ENCODE measurements at places on chromosomes 11 and 22. TPM values are rescaled to one million over a fixed set of nuclear protein-coding genes. Genes with fewer than 3 reads are reported as not detected.

DNA sequence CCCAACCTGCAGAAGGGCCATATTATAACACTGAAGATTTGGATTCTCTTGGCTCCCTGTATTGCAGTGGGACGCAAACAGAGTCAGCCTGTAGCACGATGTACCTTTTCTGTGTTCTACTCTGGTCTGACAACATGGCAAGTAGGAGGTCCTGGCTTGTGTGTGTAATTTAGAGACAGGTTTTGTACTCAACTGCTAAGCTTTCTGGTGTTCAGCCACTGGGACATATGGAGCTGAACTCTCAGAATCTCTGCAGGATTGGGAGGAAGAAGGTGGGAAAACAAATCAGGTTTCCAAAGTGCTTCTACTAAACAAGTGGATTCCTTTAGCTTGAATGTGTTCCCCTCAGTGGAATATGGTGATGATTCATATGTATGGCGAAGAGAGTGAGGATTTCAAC, 192.5 kb upstream of the MTMR2 start:
- no peak for DNase-seq

GRCh38 chr11:129894278-129895125, 876 bp downstream of the NFRKB start:
- DNase-seq, result no peak

- DNase-seq, result no peak
These were observed 1.9 kb upstream of the ZBTB16 start for GRCh38 chr11:114057605-114058004.

DNA sequence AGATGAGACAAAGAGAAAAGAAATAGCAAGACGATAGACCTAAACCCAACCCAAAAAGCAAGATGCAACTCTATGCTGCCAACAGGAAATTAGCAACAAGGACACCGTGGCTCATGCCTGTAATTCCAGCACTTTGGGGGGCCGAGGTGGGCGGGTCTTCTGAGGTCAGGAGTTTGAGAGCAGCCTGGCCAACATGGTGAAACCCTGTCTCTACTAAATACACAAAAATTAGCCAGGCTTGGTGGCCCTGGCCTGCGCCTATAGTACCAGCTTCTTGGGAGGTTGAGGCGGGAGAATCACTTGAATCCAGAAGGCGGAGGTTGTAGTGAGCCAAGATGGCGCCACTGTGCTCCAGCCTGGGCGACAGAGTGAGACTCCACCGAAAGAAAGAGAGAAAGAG, 24.3 kb upstream of the IL10RA start:
- peak; percentile 41 for DNase-seq

RBFOX2 gene
- 102 TPM for total RNA-seq

TYR gene
- total RNA-seq, result not detected

CELSR1 gene
- 19.9 TPM for total RNA-seq

E2F8 gene
- 10.7 TPM for total RNA-seq

PGA5 gene
- 0.30 TPM for total RNA-seq

MS4A15 gene
- total RNA-seq, result 0.39 TPM

Measured in WTC11 (cell line).